CD4-positive, alpha-beta T cell treated with Interleukin-4 for 1 hour (primary cell): ENCODE measurements at places on chromosomes 4 and X.

DNA sequence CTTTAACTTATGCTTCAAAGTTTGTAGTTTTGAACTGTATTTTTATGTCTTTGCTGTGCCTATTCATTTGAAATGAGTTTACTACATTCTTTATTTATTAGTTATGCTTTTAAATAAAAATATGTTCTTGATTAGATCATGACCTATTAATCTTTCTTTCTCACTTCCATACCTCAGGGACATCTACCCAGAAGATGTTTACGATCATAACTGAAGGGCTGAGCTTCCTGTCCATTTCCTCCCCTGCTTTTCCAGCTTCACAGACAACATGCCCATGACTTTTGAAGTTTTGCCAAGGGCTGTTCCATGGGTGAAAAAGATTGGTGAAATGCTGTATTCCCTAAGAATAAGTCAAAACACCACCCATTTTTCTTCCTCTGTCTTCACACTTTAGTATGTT, 99.7 kb upstream of the DDIT4L start:
- no peak for DNase-seq

- DNase-seq: no peak
Observed at GRCh38 chr4:26368685-26369084, 47.9 kb downstream of the RBPJ start.

- DNase-seq: no peak
Observed at GRCh38 chr4:18734405-18734804, 712.9 kb upstream of the LCORL start.

GRCh38 chr4:149965206-149965605, 113.0 kb upstream of the DCLK2 start:
- no peak for DNase-seq

- DNase-seq: no peak
Observed at GRCh38 chrX:123993904-123994635, 32.6 kb downstream of the STAG2 start.

DNA sequence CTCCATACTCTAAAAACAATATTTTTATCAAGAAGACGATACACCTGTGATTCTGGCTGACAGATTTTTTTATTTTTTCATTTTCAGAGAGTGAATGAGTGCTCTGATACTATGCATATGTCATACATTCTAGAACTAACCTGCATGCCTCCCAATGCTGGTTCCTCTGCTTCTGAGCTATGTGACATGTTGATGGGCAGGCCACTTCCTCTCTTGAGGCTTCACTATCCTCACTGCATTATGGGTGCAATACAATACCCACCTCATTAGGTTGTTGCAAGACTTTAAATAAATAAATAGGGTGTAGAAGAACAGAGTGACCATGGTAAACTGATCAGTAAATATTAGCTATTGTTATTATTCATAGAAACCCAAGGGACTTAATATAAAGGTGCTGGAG, 408.3 kb downstream of the HNRNPD start:
- DNase-seq: no peak
